Pancreas (tissue), 10 donors: ENCODE measurements at places on chromosomes 13 and 19. TPM values are rescaled to one million over a fixed set of nuclear protein-coding genes. Genes with fewer than 3 reads are reported as not detected.
A peak's percentile ranks its signal among the peaks of the same experiment; 100 is the strongest.

DNA sequence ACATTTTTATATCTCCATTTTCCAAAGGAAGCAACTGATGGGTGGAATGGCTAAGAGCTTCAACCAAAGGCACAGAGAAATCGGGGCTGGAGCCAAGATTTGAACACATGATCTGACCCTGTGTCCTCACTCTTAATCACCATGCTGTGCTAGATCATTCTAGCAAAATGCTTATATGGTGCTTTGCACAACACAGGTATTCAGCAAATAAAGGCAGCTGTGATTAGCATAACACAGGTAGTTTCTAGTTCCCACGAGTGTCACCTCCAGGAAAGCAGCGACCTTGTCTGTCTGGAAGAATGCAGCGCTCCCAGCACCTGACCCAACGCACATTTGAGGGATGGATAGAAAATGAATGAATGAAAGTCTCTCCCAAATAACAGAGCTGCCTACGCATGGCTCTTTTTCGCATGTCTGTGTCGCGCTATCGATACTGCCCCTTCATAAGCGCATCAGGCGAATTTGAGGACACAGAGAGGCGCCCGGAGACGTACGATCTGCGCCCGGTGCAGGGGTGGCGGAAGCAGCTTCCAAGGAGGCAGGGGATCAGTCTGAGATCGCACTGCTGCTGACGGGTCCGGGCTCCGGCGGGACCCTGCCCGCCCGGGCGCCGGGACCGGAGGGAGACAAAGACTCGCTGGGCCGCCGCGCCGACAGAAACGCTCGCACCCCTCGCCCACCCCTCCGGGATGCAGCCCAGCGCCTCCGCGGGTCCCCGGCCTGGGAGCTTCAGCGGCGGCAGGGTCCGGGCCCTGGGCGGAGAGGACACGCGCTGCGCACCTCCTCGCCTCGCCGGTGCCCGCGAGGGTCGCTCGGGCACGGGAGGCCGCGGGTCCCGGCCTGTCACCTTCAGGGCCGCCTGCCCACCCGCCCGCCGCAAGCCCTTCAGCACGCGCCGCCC, 609 bp downstream of the EPS15L1 start:
- DNase-seq: peak; percentile 13

DNA sequence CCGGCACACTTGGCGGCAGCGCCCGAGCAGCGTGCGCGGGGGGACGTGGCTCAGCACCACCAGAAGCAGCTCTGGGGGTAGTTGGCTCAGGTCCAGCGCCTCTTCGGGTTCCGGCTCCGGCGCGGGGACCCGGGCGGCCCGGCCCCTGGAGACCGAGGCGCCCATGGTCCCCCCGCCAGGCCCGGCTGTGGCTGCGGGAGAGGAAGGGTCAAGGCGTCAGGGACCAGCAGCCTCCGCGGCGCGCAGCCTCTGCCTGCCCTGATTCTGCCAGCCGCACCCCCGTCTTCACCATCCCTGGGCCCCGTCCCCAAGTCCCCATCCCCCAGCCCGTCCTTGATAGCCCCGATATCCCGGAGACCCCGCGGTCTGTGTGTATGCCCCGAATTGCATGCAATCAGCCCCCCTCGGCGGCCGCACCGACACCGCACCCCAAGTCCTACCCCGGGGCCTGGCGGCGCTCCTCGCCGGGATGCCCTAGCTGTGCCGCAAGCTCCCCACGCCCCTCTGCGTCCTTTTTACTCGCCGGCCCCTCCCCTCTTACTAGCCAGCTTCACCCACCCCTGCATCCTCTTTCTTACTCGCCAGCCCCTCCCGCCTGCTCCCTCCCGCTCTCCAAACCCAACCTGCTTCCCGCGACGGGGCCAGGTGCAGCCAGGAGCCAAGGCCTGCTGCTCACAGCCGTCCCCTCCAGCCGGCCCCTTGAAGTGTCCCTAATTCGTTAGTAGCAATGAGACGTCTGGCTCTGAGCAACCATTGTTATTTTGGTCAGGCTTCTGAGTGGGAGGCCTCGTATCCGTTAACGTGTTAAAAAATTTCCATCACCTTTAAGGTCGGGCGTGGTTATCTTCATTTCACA, at the start of gene FBXO27:
Gene FBXO27 (minus strand): TSS at position 487 of the 856 bp plus-strand sequence. CDS start 322 bp downstream, at position 165.
- peak; percentile 15 for DNase-seq

GRCh38 chr19:6373096-6373812, 660 bp downstream of the ALKBH7 start:
- peak; percentile 98 for DNase-seq

DNA sequence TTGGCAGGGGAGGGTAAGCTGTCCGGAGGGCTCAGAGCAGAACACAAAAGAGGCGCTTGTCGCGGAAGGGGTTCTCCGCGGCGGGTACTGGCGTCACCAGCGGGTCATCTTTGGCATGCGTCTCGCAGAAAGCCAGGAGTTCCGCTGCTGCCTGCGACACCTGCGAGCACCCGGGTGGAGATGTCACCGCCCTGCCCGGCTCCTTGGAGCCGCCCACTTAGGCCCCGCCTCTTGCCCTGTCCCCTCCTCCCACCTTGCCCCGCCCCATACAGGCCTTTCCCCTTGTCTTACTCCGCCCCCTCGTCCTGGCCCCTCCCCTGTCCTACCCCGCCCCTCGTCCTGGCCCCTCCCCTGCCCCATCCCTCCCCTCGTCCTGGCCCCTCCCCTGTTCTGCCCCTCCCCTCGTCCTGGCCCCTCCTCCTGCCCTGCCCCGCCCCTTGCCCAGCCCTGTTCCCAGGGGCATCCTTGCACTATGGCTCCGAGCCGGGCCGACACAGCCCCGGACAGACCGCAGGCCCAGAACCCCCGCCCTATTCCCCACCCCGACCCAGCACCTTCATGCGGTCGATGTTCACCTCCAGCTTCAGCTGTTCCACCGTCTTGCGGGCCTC, 1.9 kb downstream of the GNG8 start:
- DNase-seq: peak; percentile 84

DNA sequence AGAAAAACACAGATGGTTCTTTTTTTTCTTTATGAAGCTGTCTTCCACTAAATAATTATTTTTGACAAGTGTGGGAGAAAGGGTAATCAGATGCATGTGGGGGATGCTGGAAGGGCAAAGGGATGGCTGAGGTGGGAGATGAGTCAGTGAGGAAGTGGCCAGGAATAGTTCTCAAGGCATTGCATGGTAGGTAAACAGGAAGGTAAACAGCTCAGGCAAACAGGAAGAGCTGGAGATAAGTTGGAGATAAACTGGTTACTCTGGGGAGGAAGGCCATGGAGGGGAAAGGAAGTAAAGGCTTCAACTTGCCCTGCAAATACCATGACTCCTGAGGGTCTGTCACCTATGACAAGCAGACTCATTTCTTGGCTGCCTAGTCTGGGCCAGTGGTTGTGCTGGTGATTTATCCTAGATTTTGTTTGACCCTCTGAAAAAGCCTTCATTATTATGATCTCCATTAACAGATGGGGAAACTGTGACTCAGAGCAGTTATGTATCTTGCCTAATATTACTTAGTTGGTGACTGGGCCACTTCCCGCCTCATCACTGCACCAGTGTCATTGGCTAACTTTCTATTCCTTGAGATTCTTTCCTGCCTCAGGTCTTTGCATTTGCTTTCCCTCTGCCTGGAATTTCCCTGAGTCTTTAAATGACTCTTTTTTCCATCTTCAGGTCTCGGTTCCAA, 17.1 kb downstream of the ACTL9 start:
- no peak for DNase-seq

Gene ZNF829
- total RNA-seq: 0.98 TPM

DNA sequence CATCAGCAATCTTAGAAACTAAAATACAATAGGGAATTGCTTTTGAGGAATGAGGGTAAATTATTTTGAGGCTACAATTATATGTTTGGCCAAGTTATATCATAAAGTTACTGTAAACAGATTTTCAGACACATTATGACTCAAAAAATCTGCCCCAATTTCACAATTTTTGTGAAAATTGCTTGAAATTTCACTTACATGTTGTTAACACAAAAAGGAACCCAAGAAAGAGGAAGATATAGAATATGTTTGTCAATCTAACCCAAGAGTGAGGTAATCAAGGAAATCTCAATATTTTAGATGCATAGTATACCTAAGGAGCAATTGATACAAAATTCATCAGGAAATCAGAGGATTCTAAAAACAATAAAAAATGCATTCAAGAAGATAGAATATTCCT, 73.9 kb upstream of the FNDC3A start:
- no peak for DNase-seq

- DNase-seq: no peak
Observed at GRCh38 chr13:22594041-22594440, 586.7 kb upstream of the SGCG start.

DNA sequence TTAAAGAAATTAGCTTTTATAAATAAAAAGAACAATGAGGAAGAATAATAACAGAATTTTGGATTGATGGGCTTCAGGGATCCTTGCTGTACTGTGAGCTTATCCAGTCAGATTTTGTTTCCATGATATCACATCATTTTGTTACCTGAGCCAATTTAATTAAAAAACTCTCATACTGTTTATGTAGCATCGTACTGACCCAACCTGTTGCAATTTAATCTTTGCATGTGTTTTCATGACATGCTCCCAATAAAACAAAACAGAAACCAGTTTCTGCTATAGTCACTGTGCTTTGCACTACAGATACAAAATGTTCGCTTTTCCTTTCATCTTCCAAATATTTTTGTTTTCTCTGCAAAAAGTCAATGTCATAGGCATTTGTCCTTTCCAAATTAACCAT, 109.7 kb upstream of the RNF113B start:
- no peak for DNase-seq

Gene ECSIT
- 54.8 TPM for total RNA-seq

- DNase-seq: peak; percentile 96
Observed at GRCh38 chr19:45730368-45731288, at the start of gene FBXO46. TSS of gene FBXO46 (minus strand) at chr19:45730896. CDS start at chr19:45713495, 17,401 bp downstream.

GRCh38 chr13:102028868-102029267, 373.0 kb downstream of the FGF14 start:
- DNase-seq: no peak

DNA sequence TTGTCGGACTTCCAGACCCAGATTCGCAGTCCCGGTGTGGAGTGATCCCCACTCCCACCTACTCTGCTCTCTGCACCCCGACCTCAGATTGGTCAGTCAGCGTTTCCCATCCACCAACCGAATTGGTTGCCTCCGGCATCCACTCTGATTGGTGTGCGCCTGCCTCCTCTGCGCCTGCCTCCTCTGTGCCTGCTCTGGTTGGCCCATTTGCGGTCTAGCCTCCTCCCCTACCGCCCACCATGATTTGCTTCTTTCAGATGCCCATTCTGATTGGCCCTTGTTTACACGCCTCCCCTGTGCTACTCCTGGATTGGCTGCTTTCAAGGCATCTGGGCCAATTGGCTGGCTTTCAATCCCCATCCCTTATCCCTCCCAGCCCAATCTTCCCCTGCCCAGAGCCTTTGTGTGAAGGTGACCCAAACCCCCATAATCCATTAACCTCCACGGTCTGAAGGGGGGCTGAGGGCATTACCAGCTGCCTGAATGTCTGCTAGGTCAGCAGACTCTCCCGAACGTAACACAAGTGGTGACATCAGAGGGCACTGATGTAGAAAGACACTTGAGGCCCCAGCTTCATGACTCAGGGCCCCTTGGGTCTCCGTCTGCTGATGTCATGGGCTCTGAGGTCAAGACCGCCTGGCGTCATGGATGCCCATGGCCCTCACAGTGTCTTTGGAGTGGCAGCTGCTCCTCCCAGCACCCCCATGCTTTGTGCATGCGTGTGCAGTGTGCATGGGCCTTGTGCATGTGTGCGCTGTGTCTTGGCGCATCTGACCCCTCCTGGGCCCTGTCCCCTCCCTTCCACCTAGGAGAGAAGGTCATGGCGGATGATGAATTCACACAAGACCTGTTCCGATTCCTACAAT, 80.4 kb downstream of the MAP4K1 start:
- DNase-seq: no peak

- no peak for DNase-seq
Observed at GRCh38 chr19:33293255-33294057, 8.9 kb downstream of the CEBPA start.

- no peak for DNase-seq
Observed at GRCh38 chr19:36196249-36196648, 18.2 kb downstream of the ZNF565 start.

GRCh38 chr19:53977991-53978731, 13.3 kb upstream of the CACNG6 start:
- DNase-seq: peak; percentile 27

- DNase-seq: peak; percentile 32
Observed at GRCh38 chr19:17579661-17580244, 24.3 kb downstream of the COLGALT1 start.

Gene HTR2A
- total RNA-seq: not detected

Gene GNA15
- total RNA-seq: 1.2 TPM
